CD4-positive, alpha-beta memory T cell (primary cell): ENCODE measurements at places on chromosomes 11 and 22.

DNA sequence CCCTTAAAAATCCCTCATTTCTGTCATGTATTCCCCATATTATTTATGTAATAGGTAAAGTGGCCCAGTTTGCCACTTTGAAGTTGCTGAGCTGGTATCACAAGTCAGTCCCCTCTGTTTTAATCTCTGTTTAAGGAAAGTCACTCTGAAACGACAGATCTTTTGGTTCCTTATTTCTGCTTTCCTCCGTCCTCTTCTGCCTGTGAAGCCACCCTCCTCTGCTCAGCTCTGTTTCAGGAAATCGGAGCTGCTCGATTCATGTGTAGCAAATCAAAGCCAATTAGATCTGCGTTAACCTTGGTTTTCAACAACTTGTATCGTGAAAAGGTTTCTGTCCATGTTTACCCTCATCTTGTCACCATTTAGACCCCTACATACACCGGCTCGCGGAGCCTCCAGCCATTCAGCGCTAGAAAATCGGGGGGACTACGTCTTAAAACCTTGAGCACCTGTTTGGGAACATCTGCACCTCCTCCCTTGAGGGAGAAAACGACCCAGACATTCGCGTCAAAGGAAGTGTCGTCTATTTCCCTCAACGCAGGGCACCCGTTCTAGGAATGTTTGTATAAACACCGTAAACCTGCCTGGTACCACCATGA is 576 bp upstream of the SC5D start:
- DNase-seq, result no peak

DNA sequence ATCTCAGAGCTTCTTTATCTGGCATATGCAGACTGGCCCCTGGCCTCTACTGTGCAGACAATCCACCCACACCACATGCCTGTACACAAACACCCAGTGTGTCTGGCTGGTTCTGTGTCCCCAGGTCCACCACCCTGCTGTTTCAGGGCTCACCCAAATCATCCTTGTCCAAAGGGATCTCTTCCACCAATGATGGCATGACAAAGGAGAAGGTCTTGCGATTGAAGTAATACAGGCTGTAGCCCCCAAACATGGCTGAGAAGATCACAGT is 1.7 kb downstream of the SLC37A4 start:
- no peak for DNase-seq

DNA sequence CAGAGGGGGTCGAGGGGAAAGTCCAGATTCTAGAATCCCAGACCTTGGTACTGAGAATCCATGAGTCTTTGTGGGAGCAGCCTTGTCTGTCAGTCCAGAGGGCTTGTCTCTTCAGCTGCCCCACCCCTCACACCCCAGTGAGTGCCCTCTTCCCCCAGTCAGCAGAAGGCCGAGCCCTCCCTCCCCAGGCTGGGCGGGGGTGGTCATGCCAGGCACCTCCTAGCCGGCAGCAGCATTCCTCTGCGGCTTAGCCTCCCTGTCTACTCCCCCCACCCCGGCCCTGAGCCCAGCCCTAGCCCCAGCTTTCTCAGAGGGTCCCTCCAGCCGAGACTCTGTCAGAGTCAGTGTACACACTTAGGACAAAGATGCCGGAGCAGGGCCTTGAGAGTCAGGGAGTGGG is 4.6 kb downstream of the SOX10 start:
- no peak for DNase-seq

DNA sequence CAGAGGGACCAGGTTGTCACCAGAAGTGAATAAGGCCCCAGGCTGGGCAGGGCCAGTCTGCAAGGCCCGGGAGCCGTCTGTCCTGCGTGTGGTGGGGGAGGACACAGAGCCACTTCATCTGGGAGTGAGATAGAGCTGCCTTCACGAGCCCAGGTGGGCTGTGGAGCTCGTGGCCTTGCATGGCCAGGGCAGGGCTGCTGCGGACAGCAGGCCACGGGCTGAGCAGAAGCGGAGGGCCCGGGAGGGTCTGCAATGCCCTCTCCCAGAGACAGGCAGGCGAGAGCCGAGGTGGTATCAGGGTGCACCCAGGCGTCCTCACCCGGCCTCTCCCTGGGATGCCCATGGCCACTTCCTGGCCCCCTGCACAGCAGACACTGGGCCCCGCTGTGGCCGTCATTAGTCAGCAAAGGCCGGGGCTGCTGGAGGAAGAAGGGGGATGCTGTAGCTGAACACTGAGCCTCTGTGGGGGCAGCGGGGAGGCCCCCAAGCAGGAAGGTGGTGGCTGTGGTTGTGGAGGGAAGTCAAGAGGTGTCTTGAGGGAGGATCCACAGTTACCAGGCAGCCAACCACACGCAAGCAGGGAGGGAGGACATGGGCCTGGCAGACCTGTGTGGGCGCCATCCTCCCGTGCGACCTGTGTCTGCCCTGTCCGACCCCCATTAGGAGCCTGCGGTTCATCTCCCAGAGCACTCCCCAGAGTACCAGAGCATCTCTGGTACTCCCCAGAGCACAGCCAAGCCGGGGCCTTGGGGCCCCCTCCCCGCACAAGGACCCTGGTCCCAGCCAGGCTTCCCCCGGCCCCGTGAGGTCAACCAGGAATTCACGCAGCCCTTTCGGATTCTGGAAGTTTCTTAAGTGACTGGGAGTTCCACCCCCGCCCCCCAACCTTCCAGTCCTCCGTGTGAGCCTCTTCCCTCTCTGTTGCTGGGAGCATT is 1109.5 kb downstream of the BRD1 start:
- no peak for DNase-seq

DNA sequence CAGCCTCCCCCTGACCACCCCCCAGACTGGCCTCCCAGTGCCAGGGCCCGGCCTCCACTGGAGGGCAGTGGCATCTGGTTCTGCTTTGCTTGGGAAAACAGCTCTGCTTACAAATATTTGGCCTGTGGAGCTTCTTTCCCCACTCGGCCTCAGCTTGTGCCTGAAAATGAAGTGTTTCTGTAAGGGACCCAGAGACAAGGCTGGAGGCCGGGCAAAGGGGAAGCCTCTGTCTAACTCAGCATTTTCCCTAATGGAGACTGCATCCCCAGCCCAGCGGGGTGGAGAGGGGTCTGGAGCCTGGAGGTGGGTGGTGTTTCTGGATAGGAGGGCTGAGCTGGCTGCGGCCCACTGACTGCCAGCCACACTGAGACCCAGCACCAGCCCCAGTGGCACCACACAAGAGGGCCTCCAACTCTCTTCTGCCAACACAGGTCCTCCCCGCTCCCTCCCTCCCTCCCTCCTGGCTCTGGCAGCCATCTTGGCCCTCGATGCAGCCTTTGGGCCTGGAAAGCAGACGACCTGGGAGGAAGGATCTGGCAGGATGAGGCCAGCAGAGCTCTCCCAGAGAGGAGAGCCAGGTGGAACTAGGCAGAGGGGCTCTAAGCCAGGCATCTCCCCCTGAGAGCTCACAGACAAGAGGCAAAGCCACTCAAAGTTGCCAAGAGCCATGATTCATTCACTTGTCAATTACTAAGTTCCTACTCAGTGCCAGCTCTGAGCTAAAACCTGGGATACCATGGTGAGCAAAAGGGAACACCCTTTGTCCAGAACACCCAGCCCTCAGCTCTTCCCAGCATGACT is 77.1 kb upstream of the CD82 start:
- DNase-seq, result no peak

GRCh38 chr11:44997566-44997965 is 46.9 kb upstream of the TP53I11 start:
- DNase-seq, result no peak

DNA sequence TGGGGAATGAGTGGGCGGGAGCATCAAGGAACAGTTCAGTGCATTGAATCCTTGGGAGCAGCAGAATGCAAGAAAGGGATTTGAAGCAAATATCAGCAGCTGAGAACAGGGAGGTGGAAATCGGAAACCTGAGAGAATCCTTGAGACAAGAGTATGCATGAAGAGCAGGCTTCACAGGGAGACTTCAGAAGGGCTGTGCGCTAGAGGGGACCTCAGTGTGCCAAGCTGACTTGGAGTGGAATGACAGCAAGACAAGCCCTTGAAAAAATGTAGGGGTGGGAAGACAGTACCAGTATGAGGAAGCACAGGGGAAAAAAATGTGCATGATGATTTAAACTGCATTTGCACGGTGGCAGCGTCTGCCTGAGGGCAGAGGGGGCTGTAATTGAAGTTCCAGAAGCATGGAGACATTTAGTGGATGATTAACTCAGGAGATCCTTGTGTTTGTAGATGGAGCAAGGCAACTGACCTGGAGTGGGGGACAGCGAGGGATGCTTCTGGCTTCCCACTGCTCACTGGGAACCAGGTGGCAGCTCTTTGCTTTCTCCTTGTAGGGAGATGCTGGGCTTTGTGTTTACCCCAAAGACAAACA is 204.9 kb upstream of the PLET1 start:
- DNase-seq, result no peak

DNA sequence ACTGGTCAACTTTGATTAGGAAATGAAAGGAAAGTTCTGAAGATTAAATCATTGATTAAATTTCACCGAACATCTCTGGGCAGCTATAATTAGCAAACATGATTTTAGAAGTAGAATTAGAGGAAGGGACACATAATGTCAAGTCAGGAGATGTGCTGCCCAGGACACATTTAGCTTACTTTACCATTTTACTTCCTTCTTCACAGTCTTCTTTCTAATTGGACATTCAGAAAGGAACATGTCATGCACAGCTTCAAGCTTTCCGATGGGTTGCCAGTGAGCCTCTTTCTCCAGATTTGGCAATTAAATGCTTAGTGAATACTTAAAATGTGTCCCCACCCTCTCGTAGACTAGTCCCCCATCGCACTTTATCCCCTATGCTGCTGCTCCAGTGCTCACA is 234.7 kb downstream of the FAM76B start:
- no peak for DNase-seq
